ENCODE measurements at places on chromosomes 4 and X. TPM values are rescaled to one million over a fixed set of nuclear protein-coding genes. Genes with fewer than 3 reads are reported as not detected.

The IL9R gene
- 2.4 TPM for total RNA-seq

GRCh38 chr4:64780664-64781063, 371.4 kb upstream of the TECRL start:
- no peak for DNase-seq

- DNase-seq, result no peak
These were observed 104.4 kb downstream of the STIM2 start for GRCh38 chr4:26964994-26965393.

- DNase-seq, result no peak
These were observed 29.7 kb downstream of the ATG4A start for GRCh38 chrX:108121291-108121690.

The PCDH11X gene
- not detected for total RNA-seq

DNA sequence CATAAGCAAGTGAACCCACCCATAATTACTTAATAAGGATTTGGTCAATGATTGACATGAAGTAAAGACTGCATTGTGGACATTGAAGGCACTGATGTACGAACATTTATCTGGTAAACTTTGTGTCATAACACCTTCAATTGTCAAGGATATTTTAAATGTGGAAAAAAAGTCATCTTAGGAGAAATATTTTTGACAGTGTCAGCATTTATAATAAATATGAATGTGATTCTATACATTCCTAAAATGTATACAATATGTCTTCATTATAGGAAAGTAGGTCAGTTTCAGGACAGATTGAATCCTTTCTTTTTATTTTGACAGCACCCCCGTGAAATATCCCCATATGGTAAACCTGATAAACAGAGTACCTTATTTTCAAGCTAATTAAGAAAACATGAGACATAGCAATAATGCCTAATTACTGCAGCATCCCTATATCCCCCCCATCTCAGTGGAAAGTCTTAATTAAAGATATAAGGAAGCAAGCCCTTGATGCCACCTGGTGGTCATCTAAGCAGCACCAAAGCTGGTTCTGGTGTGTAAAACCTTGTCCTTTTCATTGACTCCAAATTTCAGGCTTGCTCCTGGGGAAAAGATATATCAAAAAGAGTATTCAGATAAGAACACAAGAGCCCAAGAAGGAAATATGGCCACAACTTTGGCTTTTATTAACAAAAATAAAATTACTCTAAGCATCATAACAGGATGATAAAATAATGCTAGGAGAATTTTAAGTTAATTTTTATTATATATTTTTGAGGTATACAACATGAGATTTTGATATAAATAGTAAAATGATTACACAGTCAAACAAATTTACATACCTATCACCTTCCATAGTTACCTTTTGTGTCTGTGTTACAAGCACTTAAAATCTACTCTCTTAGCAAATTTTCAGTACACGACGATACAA, 379.7 kb downstream of the TLL1 start:
- no peak for DNase-seq

- no peak for DNase-seq
These were observed 2.6 kb downstream of the ARHGAP24 start for GRCh38 chr4:85477534-85477933.

DNA sequence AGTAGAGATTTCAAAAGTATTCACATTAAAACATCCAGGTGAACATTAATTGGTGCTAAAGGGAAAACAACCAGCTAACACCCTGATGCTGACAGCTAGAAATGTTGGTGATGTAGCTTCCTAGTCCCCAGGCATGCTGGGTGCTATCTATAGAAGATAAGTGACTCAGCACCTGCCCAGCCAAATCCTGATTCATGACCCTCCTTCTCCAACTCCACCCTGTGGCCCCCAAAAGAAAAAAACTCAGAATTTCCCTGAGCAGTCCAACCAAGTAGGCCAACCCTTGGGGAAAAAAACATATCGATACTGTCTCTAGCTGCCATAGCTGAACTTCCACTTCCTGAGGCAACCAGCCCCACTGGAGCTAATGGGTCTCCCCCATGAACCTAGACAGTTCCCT, 197.6 kb upstream of the KLF3 start:
- DNase-seq, result no peak

The MAGEE2 gene
- total RNA-seq, result not detected

GRCh38 chrX:110920991-110921390, 125.4 kb upstream of the CHRDL1 start:
- DNase-seq, result no peak

- DNase-seq, result no peak
These were observed 37.9 kb upstream of the OTUD4 start for GRCh38 chr4:145218251-145218650.

DNA sequence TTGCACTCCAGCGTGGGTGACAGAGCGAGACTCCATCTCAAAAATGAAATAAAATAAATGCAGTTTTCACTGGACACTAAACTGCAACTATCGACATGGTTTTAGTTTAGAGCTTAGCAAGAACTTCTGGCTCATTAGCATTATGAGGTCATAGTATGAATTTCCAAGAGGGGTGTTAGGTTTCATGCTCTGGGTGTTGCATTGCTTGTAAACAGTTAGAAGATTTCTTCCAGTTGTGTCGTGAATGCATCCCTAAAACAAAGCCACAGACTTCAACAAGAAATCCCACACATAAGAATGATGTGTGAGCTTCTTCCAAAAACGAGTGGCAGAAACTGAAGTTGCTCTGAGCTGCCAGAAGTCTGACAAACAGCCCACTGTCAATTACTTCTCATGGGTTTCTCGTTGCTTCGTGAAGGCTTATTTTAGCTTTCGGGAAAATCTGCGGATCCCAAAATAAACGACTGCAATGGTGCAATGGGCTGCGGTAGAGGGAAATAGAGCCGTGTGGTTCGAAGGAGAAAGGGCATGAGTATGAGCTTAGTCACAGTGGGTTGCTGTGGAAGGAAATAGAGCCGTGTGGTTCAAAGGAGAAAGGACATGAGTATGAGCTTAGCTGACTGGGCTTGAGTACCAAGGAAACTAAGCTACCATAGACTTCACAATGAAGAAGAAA, 354.9 kb downstream of the DHRSX start:
- no peak for DNase-seq

DNA sequence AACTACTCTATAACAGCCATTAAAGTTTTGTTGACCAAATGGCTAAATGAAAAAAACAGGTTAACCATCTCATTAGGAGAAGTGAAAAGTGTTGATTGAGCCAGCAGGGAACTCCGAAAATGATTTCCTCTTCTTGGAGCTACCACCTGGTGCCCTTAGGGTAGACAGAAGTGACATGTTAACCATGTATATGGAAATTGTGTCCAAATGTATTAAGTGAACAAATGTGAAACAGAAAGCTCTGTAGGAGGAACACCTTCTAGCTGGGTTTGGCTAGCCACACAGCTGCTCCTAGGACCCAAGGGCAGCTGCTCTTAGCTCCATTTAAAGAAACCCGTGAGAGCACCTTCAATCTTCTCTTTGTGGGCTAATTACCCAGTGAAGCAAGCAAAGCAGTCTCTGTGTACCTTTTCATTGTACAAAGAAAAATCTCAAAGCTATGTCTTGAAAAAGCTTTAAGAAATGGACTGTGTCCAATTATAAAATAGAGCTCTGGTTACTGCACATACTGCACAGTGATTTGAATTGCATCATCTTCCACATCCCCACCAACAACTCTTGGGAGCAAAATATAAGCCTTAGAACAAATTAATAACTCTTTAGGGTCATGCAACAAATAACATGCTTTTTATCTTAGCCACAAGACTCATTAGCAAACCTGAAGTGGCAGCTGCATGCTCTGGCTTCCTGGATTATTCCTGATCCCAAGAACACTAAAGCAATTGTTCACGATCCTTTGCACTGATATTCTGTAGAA, 59.2 kb upstream of the PARM1 start:
- no peak for DNase-seq

- no peak for DNase-seq
These were observed 2.2 kb downstream of the PCDH10 start for GRCh38 chr4:133151341-133151690.

DNA sequence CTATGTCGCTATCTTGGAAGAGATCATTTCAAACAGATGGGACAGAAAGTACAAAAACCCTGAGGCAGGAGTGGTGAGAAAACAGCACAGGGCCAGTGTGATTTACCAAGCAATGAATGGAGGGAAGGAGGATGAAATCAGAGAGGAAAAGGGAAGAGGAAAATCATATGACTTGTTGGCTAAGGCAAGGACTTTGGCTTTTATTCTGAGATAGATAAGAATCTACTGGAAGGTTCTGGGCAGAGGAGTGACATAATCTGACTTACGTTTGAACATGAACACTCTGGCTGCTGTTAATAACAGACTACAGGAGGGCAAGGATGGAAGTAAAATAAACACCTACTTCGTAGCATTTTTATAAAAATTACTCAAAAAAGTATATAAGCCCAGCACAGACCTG, 207.8 kb upstream of the SLC7A11 start:
- DNase-seq, result no peak

The SLC2A9 gene
- 3.4 TPM for total RNA-seq

The TRIML2 gene
- not detected for total RNA-seq

The TRIM60 gene
- not detected for total RNA-seq

The MAGEB10 gene
- total RNA-seq, result not detected

The PCSK1N gene
- total RNA-seq, result 3.6 TPM

The FGFRL1 gene
- total RNA-seq, result 18.4 TPM

The NWD2 gene
- not detected for total RNA-seq

The PAK3 gene
- total RNA-seq, result not detected

- no peak for DNase-seq
These were observed 23.8 kb downstream of the DDIT4L start for GRCh38 chr4:100166297-100167039.

GRCh38 chr4:54393243-54393642, 164.2 kb downstream of the PDGFRA start:
- DNase-seq, result no peak

GRCh38 chrX:15468036-15468435, 25.1 kb downstream of the PIR start:
- no peak for DNase-seq

The CYTL1 gene
- not detected for total RNA-seq

The TIGD4 gene
- 0.36 TPM for total RNA-seq

The IRS4 gene
- total RNA-seq, result not detected

The CT47B1 gene
- not detected for total RNA-seq

DNA sequence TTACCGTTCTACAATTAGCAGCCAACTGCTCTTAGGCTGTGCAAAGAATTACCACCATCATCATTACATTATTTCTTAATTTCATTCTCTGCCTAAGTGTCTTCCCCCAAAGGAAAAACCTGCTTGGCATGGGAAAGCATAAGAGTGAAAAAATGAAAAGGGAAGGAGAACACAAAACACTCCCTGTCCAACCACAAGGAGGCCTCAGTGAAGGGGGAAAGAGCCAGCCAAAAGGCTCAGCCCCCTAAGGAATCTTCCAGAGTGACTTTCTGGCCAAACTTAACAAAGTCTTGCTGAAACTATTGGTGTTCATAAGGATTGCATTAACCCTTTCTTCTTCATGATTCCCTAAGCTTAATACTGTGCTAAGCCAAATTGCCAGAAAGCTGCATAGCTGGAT, 287.4 kb downstream of the SMARCA1 start:
- no peak for DNase-seq

The P2RY4 gene
- 0.75 TPM for total RNA-seq

GRCh38 chr4:74770226-74770910, 24.0 kb downstream of the BTC start:
- DNase-seq, result no peak

GRCh38 chr4:152591396-152591795, 55.5 kb upstream of the FBXW7 start:
- DNase-seq, result no peak

The ADH1C gene
- not detected for total RNA-seq

DNA sequence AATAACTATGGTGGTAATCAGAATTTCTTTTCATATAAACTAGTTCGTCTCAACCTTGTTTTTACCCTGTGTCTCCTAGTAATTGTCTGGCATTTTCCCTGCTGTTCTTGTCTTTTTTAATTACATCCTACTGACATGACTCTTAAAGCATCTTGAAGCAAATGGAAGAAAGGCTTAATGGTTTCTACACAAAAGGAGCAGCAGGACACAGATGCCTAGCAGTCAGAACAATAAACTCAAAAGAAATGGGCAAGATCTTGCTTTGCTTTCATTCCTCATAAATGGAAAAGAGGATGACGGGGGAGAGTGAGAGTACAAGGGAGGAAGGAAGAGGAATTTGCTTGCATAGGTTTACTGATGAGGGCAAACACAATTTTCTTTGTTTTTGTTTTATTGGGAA, 293.2 kb upstream of the EMCN start:
- DNase-seq, result no peak

The PABPC4L gene
- not detected for total RNA-seq
